ENCODE measurements at places on chromosomes 11 and 22.

GRCh38 chr22:30910358-30910757 lies 58.2 kb downstream of the MORC2 start:
- no peak for DNase-seq

DNA sequence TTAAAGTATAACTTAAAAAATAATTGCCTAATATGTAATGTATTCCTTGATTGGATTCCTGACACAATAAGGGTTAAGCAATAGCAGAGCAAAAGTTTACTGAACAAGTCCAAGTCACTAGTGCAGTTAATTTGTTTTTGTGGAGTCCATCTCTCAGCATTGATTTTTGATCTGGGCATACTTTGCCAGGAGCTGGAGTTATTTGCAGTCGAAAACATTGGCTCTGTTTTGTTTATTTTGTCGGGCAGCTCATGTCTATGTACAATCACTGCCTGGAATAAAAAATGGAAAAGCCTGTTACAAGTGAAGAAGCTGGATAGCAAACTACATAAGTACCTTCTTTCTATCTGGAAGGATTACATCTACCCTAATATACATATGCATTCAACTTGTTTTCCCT lies 625.2 kb downstream of the CNTN5 start:
- DNase-seq: no peak

DNA sequence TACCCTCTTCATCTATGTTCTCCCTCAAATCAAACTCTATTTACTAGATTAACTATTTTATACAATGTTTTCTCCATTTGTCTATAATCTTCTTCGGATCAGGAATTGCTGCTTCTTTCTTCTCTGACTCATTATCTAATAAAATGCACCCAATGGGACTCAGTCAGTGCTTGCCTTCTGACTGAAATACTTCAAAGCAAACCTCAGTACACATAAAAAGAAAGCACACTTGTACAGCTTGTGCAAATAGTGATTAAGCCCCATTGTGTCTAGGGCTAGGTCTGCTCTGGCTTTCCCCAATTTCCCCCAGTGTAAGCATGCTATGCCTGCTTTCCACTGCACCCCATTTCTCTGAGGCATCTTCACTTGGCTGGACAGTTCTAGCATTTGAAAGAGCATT lies 118.6 kb upstream of the C11orf87 start:
- no peak for DNase-seq

- no peak for DNase-seq
These were observed 38.5 kb upstream of the SPON1 start for GRCh38 chr11:13923716-13924650.

Measured in amniotic stem cell (primary cell).